Neuronal stem cell (in vitro differentiated cells): ENCODE measurements at places on chromosomes 6 and 20.

- no peak for DNase-seq
Measured at GRCh38 chr6:144978208-144978607, 693.1 kb downstream of the UTRN start.

DNA sequence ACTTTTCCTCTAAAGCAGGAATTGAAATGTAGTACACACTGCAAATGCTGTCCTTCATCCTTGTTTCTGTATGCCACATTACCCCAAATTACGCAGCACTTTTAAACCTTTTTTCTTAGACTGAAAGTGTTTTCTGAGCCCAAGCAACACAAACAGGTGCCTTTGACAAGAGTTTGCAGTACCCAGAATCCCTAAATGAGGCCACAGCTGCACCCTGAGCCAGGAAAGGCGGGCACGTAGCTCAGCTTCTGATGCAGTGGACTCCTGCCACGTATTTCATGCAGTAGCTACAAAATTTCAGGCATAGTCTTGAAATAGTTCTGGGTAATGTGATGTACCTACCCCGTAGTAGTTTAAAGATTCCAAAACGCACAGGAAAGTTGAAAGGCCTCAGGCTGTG, 31.0 kb upstream of the CLDN20 start:
- DNase-seq: no peak

GRCh38 chr20:23178806-23179205, 92.7 kb upstream of the CD93 start:
- no peak for DNase-seq

- no peak for DNase-seq
Measured at GRCh38 chr6:139256087-139256486, 35.7 kb downstream of the TXLNB start.

DNA sequence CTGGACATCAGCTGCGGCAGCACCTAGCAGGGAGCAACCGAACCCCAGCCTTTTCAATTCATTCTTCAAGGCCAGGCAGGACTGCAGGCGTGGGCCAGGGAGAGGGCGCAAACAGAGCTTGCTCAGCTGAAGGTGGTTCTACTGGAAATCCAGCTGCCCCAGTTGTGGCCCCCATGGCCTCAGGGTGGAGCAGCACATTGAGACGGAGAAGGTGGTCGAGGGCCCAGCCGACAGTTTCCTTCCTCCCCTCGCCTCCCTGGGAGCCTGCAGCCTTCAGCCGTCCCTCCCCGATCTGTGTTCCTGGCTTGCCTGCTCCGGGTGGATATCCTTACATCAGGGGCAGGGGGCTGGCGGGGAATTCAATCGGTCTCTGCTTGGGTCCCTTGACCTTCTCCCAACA, 217.8 kb downstream of the ANKRD60 start:
- DNase-seq: no peak

DNA sequence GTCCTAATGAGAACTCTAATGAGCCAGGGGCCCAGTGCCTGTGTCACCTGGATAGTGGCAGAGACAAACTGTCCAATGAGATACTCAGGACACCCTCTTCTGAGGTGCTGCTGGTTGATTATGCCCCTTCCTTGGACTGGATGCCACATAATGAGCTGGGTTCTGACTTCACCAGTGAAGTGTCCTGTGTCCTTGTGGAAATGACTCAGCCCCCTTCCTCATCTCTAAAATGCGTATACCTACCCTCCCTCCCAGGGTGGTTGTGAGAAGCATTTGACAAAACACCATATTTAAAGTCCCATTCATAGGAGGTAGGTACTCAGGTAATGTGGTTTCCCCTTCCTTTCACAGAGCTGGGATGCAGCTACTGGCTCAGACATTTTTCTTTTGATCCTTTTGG, 28.4 kb upstream of the RNF24 start:
- no peak for DNase-seq

DNA sequence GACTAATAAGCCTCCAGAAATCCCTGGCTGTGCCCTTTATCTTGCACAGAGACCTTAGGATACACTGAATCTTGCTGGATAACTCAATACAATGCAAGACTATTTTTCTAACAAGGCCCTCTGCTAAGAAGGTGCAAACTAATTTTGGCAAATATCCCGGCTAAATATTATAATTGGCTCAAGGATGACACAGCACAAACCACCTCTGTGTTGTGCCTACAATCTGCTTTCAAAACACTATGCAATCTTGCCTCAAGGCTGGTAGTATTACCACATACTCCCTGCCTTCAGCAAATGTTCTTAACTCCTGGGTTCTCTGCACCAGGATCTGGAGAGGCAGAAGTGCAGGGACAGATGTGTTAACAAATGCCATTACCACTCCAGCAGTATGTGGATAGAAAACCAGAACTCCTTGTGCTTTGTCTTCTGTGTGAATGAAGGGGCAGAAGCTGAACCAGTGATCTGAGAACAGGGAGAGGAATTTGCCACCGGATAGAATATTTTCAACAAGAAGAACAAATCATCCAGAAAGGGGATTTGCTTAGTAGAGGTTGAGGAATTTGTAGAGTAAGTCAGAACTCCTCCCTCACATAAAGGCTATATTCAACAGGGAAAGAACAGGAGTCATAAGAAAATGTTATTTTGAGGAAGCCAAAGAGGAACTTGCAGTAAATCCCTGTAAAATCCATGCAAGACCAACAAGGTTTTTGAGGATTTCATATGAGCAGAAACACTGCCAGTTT, 74.1 kb upstream of the SLC4A11 start:
- DNase-seq: no peak

DNA sequence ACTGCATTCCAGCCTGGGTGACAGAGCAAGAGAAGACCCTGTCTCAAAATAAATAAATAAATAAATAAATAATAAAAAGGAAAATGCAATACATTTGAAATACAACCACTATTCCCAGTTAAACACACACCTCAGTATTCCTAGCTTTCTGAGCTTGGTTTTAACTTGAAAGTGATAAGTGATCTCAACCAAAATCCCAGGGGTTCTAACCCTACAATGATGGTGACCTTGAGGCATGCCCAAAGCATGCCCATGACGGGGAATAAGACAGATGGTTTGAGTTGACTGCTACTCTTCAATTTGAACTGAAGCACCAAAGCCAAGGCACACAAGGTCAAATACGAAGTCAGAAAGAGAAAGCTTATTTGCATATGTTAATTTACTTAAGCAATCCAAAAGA, 96.9 kb downstream of the ZFP64 start:
- no peak for DNase-seq

GRCh38 chr6:128414943-128415342, 105.5 kb downstream of the PTPRK start:
- DNase-seq: no peak
